ENCODE measurements at places on chromosomes 4 and X.

- no peak for DNase-seq
Observed at GRCh38 chrX:78708262-78708661, 39.3 kb upstream of the LPAR4 start.

GRCh38 chrX:103666202-103667107 lies 20.0 kb downstream of the MORF4L2 start:
- DNase-seq: no peak

GRCh38 chr4:123913598-123913997 lies 517.0 kb downstream of the SPRY1 start:
- DNase-seq: no peak

- no peak for DNase-seq
Observed at GRCh38 chr4:23401572-23401971, 488.3 kb downstream of the PPARGC1A start.

GRCh38 chr4:91598696-91599095 lies 705.1 kb upstream of the GRID2 start:
- no peak for DNase-seq
